Fibroblast of skin of scalp (primary cell): ENCODE measurements at places on chromosomes 12 and 14.

DNA sequence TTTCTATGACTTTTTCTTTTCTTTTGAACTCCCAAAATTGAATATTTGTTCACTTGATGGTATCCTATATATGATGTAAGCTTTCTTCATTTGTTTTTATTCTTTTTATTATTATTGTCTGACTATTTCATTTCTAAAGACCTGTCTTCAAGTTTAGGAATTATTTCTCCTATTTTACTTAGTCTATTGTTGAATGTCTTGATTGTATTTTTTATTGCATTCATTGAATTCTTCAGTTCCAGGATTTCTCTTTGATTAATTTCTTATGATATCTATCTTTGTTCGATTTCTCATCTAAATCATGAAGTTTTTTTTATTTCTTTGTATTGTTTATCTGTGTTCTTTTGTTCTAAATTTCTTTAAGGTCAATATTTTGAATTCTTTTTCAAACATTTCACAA lies 238.8 kb downstream of the TTC6 start:
- no peak for DNase-seq

- DNase-seq: no peak
Measured at GRCh38 chr12:131950182-131950913, 606 bp downstream of the EP400 start.

DNA sequence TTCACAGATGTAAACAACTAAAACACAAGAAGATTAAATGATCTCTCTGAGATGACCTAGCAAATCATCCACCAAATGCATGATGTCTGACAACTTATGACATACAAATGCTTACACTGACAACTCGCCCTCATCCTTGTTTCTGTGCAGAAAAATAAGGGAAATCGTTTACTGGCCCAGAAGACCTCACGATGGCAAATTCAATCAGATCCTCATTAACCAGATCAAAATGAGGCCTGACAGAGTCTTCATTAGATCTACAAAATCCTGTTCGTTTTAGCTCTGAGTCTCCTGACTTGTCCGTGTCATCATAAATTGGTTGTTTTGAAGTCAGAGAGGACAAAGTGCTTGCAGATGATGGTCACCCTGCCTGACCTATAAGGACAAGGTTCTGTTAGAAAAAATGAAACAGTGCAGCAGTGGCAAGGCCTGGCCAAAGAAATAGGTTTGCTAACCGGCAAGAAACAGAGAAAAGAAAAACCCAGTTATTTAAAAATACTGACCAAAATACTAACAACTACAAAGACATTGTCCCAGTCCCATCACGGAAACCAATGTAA lies 109.5 kb downstream of the BTG1 start:
- no peak for DNase-seq

GRCh38 chr12:45315462-45315861 lies 99.6 kb downstream of the ANO6 start:
- DNase-seq: no peak

DNA sequence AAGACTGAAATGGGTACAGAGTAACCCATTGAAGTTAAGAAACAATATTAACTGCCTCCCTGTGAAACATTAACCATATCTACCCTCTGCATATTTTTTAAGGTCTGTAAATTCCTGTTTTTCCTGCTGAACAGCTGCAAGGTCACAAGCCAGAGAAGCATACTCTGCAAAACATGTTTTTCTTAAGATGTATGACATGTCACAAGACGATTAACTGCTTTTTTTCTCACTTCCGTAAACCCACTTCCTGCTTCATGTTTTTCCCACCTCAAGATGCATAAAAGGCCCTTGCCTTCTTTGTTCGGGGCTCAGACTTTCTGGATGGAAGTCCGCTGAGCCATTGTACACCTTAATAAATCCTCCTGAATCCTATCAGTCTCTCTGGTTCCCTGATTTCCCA lies 504.7 kb upstream of the MIS18BP1 start:
- DNase-seq: no peak

- DNase-seq: peak; percentile 82
Measured at GRCh38 chr12:66087365-66087943, 43.1 kb downstream of the LLPH start.

DNA sequence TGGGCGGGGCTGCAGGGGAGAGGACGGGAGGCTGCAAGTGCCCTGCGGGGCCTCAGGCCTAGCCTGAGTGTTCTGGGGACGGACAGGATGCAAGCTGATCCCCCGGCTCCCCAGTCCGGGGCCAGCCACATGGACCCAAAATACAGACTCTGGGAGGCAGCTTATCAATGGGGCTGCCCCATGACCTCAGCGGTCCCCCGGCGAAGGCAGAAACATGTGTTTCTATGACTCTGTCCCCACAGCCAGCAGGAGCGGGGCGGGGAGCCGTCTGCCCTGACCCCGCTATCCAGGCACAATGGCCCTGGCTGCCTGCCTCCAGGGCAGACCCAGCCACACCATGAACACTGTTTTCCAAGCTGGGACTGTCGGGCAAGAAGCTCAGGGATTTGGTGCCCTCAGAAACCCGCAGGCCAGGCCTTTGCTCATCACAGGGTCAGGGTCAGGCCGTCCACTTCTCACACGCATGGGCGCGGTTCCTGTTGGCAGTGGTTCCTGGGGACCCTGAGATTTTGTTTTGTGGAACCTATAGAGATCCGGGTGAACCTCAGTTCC lies 75.0 kb downstream of the RFLNA start:
- no peak for DNase-seq

- peak; percentile 5 for DNase-seq
Measured at GRCh38 chr12:78442454-78442801, 422.1 kb upstream of the SYT1 start.

DNA sequence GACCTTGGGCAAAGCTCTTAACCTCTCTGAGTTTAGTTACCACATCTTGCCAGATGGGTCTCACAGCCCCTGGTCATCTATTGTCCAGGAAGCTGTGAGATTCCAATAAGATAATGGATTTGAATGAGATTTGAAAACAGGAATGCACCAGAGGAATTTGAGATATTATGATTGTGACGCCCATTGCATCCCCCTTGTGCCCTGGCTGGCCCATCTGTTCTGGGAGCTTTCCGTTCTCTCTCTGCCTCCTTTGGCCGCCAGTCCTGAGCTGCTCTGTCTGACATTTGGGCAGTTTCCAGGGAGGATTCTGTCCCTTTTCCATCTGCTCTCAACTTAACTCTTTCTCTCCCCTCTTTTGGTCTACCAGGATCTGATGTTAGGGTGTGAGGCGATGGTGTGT lies 24.6 kb downstream of the SRRM4 start:
- no peak for DNase-seq

- no peak for DNase-seq
Measured at GRCh38 chr12:21788089-21788983, 13.8 kb upstream of the KCNJ8 start.

DNA sequence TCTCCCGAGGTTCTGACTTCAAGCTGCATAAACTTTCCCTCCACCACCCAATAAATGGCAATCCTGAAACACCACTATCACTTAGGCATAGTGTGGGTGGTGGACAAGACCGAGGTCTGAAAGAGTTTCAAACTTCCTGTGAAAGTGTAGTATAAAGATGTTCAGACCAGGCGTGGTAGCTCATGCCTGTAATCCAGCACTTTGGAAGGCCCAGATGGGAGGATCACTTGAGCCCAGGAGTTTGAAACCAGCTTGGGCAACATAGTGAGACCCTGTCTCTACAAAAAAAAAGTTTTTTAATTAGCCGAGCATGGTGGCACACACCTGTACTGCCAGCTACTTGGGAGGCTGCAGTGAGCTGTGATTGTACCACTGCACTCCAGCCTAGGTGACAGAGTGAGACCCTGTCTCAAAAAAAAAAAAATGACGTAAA lies 61.9 kb downstream of the CCDC92 start:
- no peak for DNase-seq

GRCh38 chr14:103624860-103625259 lies 4.2 kb upstream of the KLC1 start:
- DNase-seq: peak; percentile 58

DNA sequence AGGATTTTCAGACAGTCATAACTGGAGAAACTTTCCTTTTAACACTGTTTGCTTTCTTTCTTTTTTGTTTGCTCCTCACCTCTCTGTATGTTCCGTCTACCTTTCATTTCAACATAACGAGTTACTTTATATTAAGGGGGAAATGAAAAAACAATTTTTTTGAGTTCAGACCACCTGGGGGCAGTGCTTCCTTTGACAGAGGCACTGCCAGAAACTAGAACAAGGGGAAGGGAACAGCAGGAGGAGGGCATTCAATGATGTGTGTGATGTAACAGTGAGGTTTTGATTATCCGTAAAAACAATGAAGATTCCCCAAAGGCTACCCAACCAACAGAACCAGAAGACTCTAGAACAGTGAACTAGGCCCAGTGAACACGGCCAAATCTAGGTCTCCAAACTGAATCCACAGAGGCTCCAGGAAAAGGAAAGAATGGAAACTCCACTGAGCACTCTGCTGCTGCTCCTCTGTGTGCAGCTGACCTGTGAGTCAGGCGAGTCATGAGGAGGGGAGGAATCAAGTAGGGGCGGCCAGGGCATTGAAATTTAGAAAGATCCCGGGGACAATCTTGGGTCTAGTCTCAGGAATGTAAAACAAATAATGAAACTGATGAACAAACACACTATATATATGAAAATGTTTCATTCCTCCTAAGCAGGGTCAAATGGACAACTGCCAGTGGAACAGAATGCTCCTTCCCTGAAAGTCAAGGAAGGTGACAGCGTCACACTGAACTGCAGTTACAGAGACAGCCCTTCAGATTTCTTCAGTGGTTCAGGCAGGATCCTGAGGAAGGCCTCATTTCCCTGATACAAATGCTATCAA lies 323.5 kb downstream of the DAD1 start:
- no peak for DNase-seq

GRCh38 chr12:123491056-123491455 lies 33.1 kb downstream of the SNRNP35 start:
- no peak for DNase-seq

GRCh38 chr14:50619569-50620141 lies 48.5 kb downstream of the SAV1 start:
- DNase-seq: peak; percentile 53

- no peak for DNase-seq
Measured at GRCh38 chr12:65882486-65882885, 58.2 kb downstream of the HMGA2 start.

- DNase-seq: no peak
Measured at GRCh38 chr14:87387806-87388205, 605.2 kb downstream of the GALC start.

DNA sequence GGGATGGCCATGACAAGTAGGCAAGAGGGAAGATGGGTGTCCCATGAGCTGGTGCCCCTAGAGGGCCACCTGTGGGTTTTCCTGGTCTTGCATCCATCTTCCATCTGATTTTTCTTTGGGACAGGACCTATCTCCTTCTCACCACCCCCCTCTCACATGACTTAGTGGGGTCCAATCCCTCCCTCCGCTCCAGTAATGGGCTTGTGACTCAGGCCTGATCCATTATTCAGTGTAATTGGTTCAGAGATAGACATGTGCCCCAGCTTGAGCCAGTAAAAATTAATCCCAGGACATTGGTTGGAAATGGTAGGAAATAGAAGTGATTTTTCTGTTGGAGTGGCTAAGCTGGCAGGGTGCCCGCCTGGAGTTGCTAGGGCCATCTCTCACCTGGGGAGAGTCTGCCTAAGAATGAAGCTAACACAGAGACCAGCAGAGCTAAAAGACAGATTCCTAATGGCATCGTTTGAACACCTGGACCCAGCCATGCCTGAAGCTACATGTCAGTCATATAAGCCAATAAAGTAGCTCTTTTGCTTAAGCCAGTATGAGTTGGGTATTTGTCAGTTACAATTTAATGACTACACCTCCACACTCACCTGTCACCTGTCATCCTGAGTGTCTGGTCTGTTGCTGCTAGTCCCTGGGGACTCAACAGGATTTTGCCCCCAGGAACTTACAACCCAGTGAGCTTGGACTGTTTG lies 14.7 kb downstream of the RASAL1 start:
- DNase-seq: no peak
